Stomach (tissue), 19 donors: ENCODE measurements at places on chromosomes 7 and 10. TPM values are rescaled to one million over a fixed set of nuclear protein-coding genes. Genes with fewer than 3 reads are reported as not detected.

Gene SPRN
- not detected for total RNA-seq

GRCh38 chr10:34960983-34961382, 129.2 kb downstream of the CUL2 start:
- no peaks in the 10 kb centered on the region for H3K36me3 ChIP-seq
- no peaks in the 10 kb centered on the region for H3K27me3 ChIP-seq
- no peak overlapping the region for H3K27ac ChIP-seq
- no peaks in the 10 kb centered on the region for H3K4me1 ChIP-seq
- peak; percentile 34 for DNase-seq
- no peak overlapping the region for H3K4me3 ChIP-seq

DNA sequence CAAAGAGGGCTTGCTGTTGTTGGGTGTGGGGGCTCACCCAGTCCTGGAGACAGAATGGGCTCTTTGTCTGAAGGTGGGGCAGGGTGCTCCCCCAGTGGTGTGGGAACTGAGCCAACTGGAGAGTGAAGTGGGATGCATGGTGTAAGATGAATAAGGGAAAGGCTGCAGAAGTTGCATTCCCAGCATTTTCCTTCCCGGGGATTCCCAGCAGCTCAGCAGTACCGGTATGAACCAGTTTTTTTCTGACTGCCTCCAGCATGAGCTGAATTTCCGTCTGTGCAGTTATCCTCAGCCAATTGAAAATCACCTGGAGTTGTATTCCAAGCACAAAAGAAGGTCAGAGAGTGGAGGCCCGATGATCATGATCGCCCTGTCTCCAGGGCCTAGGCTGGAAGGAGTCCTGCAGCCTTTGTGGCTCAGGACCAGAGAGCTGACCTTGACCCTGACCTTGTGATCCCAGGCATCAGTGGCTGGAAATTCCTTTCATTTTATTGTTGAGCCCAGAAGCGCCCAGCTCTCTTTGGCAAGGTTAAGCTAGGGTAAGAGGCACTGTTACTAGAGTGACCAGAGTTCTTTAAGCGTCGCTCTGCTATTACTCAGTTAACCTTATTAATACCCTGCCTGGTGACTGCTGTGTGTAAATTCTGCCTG, 33.4 kb downstream of the OGDH start:
- DNase-seq, result no peak
- no peak overlapping the region for H3K4me3 ChIP-seq

- H3K4me1 ChIP-seq, result peaks cover 3% of the 10 kb centered on the region
- no peak overlapping the region for H3K27ac ChIP-seq
- no peak for DNase-seq
- H3K27me3 ChIP-seq, result no peaks in the 10 kb centered on the region
Observed at GRCh38 chr7:150311146-150311545, 12.0 kb upstream of the LRRC61 start.

DNA sequence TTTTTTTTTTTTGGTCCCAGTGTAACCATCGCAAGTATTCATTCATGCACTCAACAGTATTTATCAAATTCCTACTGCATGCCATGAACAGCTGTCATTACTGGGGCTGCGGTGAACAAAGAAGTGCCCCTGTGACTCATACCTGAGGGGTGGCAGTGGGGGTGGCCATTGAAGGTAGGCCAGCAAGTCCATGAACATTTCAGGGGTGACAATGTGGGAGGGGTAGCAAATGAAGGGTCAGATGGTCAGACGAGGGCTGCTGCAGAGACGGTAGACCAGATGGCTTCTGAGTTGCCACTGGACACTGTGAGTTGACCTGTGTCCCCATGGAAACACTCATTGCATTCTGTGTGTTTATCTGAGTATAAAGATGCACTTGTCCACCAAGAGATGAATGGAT, 92.5 kb upstream of the PITRM1 start:
- H3K4me1 ChIP-seq, result no peaks in the 10 kb centered on the region
- H3K27me3 ChIP-seq, result no peaks in the 10 kb centered on the region
- H3K36me3 ChIP-seq, result no peaks in the 10 kb centered on the region
- no peak overlapping the region for H3K4me3 ChIP-seq

Gene TRIM73
- 22.8 TPM for total RNA-seq

DNA sequence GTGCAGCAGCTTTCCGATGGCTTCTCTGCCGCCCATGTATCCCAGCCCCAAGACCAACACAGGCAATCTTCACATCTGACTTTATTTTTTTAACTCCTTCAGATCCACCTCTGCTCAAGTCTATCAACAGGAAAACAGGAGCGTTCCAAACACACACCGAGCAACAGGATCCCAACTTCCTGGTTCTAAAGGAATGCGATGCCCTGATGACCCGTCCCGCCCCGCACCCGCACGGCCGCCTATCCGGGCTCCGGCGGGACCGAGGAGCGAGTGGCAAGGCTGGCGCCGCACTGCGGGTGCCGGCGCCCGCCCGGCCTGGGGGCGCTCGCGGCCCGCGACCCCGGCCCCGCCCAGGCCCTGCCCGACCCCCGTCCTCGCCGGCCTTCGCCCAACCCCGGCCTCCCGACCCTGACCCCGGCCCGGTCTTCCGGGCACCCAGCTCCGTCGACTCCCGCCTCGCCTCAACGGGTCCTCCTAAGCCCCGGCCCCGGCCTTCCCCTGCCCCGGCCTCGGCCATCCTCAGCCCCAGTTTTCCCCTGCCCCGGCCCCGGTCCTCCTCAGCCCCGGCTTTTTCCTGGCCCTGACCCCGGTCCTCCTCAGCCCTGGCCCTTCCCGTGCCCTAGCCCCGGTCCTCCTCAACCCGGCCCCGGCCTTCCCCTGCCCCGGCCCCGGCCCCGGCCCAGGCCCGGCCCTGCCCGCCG, 730 bp downstream of the LARP4B start:
- H3K4me3 ChIP-seq, result peak overlapping the region; percentile 86
- peaks cover 30% of the 10 kb centered on the region for H3K4me1 ChIP-seq
- H3K36me3 ChIP-seq, result peaks cover 5% of the 10 kb centered on the region
- DNase-seq, result peak; percentile 74
- H3K27me3 ChIP-seq, result no peaks in the 10 kb centered on the region

- H3K4me1 ChIP-seq, result no peaks in the 10 kb centered on the region
- H3K27me3 ChIP-seq, result no peaks in the 10 kb centered on the region
- no peaks in the 10 kb centered on the region for H3K36me3 ChIP-seq
- DNase-seq, result no peak
- H3K27ac ChIP-seq, result no peak overlapping the region
- H3K4me3 ChIP-seq, result no peak overlapping the region
Observed at GRCh38 chr10:26430641-26431163, 7.4 kb upstream of the APBB1IP start.

Gene TAS2R4
- 1.0 TPM for total RNA-seq

DNA sequence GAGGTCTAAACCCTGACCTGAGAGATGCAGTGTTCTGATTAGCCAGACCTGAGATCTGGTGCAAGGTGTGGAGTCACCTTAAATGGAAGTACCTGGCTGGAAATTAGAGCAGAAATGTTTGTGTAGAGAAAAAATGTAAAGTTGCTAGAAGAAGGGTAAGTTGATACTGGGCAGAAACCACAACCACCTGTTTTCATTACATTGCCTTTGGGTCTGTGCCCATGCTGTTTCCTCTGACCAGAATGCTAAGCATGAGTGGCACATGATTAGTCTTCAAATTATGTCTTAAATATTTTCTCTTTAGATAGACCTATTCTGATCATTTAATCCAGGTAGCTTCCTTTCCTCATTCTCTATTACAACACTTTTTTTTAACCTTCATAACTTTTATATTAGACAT, 69.0 kb downstream of the CASD1 start:
- no peak for DNase-seq
- no peaks in the 10 kb centered on the region for H3K27me3 ChIP-seq
- no peak overlapping the region for H3K27ac ChIP-seq
- H3K4me3 ChIP-seq, result no peak overlapping the region
- peaks cover 7% of the 10 kb centered on the region for H3K36me3 ChIP-seq

Gene GUSB
- total RNA-seq, result 49.2 TPM

DNA sequence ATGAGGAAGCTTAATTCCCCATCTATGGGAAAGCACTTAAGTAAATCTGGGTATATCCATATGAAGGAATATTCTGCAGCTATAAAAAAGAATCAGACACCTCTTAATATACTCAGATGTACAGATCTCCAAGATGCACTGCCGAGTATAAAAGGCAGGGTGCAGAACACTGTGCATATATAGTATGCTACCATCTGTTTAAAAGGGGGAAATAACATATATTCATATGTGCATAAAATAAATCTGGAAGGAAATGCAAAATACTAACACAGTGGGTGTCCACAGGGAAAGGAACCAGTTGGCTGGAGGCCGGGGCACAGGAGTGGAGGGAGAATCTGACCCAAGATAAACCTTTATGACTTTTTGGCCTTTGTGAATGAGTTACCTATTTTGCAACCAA, 201.4 kb downstream of the SFMBT2 start:
- peaks cover 5% of the 10 kb centered on the region for H3K36me3 ChIP-seq
- no peak overlapping the region for H3K27ac ChIP-seq
- no peaks in the 10 kb centered on the region for H3K4me1 ChIP-seq
- no peak for DNase-seq
- no peaks in the 10 kb centered on the region for H3K27me3 ChIP-seq

DNA sequence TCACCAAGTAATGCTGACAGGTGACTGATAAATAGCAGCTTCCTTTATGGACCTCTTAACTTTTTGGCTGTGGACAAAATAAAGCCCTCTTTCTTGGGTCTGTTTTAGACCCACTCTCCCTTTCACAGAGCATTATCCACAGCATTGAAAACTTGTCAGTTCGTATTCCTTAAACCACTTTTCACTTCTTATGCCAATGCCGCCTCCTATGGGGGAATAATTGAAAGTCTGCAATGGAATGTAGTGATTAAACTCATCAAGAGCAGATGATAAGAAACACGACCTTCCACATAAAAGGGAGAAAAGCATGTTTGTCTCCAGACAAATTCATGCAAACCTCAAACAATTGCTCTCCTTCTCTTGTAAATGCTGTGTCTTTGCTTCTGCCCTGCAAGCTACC, 153.4 kb downstream of the SORCS1 start:
- no peak overlapping the region for H3K4me3 ChIP-seq
- no peaks in the 10 kb centered on the region for H3K36me3 ChIP-seq
- no peaks in the 10 kb centered on the region for H3K4me1 ChIP-seq
- no peak overlapping the region for H3K27ac ChIP-seq
- DNase-seq, result no peak

Gene GPR146
- 4.1 TPM for total RNA-seq

Gene CAMK2B
- total RNA-seq, result 4.6 TPM

Gene LBX1
- not detected for total RNA-seq

Gene MMRN2
- total RNA-seq, result 6.4 TPM

Gene TM9SF3
- total RNA-seq, result 169 TPM

Gene PHKG1
- total RNA-seq, result not detected

DNA sequence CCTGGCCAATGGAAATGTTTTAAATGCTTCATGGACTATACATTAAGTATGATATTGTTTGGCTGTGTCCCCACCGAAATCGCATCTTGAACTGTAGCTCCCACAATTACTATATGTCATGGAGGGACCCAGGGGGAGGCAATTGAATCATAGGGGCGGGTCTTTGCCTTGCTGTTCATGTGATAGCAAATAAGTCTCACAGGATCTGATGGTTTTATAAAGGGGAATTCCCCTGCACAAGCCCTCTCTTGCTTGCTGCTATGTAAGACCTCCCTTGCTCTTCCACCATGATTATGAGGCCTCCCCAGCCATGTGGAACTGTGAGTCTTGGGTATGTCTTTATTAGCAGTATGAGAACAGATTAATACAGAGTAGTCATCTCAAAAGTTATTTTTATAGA, 32.4 kb upstream of the GRB10 start:
- H3K4me3 ChIP-seq, result no peak overlapping the region
- no peaks in the 10 kb centered on the region for H3K4me1 ChIP-seq
- H3K27ac ChIP-seq, result no peak overlapping the region
- no peaks in the 10 kb centered on the region for H3K27me3 ChIP-seq
- H3K36me3 ChIP-seq, result no peaks in the 10 kb centered on the region

- H3K4me1 ChIP-seq, result no peaks in the 10 kb centered on the region
- H3K36me3 ChIP-seq, result no peaks in the 10 kb centered on the region
- H3K4me3 ChIP-seq, result no peak overlapping the region
- no peaks in the 10 kb centered on the region for H3K27me3 ChIP-seq
Observed at GRCh38 chr10:60834401-60834800, 56.1 kb downstream of the CDK1 start.

Gene ATE1
- total RNA-seq, result 25.8 TPM

GRCh38 chr10:24826009-24826408, 102.3 kb upstream of the ARHGAP21 start:
- H3K4me1 ChIP-seq, result no peaks in the 10 kb centered on the region
- H3K27ac ChIP-seq, result no peak overlapping the region
- H3K4me3 ChIP-seq, result no peak overlapping the region
- H3K36me3 ChIP-seq, result no peaks in the 10 kb centered on the region
- H3K27me3 ChIP-seq, result no peaks in the 10 kb centered on the region

Gene MKX
- total RNA-seq, result 3.3 TPM

DNA sequence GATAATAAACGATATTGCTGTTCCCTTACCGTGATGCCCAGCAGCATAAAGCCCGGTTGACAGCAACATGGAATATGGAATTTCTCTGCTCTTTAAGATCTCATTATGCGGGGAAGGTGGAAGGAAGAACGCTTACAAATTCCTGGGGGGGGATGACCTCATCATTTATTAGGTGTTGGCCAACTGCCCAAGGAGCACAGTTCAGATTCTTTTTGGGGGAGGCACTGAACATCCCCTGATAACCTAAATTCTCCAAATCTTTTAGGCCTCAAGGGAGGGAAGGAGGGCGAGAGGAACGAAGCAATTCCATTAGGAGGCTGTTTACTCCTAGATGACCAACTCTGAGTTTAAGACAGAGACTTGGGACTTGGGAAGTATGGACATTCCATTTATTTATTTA, 5.2 kb upstream of the COL26A1 start:
- H3K4me1 ChIP-seq, result peaks cover 1% of the 10 kb centered on the region
- no peaks in the 10 kb centered on the region for H3K36me3 ChIP-seq
- no peak for DNase-seq
- H3K27ac ChIP-seq, result no peak overlapping the region

DNA sequence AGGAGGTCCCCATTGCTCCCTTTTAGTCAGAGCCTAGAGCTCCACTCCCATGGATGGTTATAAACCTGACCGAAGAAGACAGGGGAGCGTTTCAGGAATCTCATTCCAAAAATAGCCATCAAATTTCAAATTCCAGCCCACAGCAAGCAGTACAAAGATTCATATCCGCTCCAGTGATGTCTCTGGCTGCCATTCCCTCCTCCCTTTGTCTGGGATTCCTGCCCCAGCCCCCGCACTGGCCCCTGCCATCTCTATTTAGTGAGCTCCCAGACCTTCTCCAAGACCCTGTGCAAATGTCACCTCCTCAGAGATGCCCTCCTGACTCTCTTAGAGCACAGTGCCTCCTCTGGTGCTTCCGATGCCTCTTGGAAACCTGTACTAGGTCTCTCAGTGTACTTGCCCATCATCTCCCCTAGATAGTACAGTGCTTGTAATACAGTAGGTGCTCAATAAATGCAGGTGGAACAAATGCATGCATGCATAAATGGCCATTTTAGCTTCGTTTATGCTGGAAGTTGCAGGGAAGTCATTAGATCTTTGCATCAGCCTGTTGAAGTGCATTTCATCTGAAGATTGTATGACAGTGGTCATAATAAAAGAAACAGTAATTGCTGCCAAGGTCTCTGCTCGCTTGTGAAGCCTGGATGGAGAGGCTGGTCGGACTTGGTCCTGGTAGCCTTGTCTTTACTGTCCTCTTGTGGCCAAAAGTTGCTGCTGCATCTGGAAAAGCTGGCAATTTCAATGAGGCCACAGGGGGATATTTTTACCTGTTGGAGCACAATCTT, 32.0 kb upstream of the HABP2 start:
- H3K27me3 ChIP-seq, result peaks cover 4% of the 10 kb centered on the region
- no peak overlapping the region for H3K4me3 ChIP-seq
- no peaks in the 10 kb centered on the region for H3K36me3 ChIP-seq
